HuH-7.5 (cell line): ENCODE measurements at places on chromosomes 3 and 15.

DNA sequence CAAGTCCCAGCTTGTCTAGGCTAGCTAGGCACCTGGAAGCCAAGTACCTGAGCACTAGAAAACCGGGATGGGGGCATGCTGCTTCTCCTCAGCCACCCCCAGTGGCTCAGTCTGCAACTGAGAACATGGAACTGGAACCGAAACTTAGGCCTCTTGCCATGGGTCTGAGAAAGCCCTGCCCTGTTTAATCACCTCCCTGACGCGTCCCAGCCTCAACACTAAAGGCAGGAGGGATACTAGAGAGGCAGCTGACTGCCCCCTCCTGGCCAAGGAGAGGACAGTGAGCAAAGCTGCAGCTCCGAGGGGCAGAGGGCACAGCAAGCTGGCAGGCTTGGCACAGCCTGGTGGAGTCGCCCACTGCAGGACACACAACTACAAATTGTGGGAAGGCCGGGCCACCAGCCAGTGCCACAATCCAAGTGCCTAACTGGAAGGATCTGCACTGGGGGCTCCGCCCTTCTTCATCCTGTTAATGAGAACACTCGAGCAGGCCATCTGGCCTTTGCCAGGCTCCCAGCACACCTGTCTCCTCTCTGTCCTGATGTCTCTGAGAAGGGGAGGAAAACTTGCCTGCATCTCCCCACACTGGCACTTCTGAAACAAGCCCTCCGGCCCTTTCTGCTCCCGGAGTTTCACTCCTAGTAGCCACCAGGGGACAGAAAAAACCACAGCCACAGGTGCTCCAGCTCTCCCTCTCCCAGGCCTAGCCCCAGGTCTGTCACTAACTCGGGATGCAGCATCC lies 53.7 kb downstream of the BDH1 start:
- DNase-seq = peak; percentile 51

- DNase-seq = no peak
These were observed 46.1 kb downstream of the BTD start for GRCh38 chr3:15647611-15648167.

DNA sequence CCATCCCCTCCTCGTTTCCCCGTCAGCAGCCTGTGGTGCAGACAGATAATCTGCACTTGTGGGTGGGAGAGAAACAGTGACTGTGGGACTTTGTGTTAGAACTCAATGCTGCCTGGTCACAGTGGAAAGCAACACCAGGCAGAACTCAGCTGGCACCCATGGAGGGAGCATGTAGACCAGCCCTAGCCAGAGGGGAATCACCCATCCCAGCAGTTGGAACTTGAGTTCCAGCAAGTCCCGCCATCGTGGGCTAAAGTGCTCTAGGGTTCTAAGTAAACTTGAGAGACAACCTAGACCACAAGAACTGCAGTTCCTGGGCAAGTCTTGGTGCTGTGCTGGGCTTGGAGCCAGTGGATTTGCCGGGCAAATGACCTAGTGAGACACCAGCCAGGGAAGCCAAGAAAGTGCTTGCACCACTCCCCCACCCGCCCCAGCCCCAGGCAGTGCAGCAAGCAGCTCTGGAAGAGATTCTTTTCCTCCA lies 24.4 kb downstream of the ISG20 start:
- DNase-seq = no peak

- DNase-seq = no peak
These were observed 440.7 kb upstream of the THBS1 start for GRCh38 chr15:39140060-39140604.

GRCh38 chr15:41558400-41559238 lies at the start of gene TYRO3:
Gene TYRO3, plus strand, starts transcription at chr15:41559212. Its CDS starts 46 bp downstream, at chr15:41559258.
- DNase-seq = peak; percentile 68

- no peak for DNase-seq
These were observed 11.6 kb upstream of the ZXDC start for GRCh38 chr3:126487151-126487771.

DNA sequence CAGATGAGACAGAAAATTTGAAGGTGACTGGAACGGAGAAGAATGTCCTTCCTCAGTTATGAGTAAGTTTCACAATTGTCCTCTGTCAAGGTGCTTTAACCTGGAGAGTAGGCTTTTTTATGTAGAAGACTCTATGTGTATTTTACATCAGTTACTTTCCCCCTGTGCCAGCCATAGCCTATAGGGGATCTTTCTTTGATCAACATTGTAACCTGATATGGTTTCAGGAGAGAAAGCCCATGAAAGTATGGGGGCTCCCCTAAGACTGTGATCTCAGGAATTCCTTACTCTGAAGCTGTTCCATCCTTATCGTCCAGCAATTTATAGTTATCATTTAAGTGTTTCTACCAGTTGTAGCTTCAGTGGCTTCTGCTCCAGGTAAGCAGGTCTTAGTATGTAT lies 1076.3 kb upstream of the EPHA6 start:
- no peak for DNase-seq

DNA sequence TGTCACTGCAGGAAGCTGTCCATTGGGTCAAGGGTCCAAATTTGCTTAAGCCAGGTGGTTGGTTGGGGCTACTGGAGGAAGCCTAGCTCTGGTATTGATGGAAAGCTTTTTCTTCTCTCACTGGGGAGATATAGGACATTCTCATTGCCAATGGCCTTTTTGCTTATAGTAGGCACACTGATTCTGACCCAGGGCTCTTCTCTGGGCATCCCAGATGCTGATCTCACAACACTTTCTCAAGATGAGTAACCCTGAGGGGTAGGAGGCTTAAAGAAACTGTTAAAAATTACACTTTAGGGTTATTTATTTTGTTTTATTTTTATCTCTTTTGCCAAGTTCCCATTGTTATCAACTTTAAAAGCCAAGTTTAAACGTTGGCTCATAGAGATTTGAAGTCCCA lies 337.8 kb downstream of the LRRC3B start:
- DNase-seq = no peak

DNA sequence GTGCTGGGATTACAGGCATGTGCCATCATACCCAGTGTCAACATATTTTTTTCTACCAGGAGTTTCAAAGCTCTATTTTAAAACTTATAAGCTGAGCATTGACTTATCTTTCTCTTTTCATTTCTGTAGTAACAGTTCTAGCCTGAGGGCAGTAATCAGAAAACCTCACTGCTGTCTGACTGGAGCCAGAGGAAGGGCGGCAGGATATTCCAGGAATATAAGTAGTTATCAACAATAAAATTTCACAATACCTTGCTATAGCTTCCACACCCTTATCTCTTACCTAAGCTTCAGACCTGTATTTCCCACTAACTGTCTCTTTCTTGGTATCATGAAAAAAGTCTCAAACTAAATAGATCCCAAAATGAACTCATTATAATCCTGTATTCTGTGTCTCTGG lies 5.1 kb upstream of the NEDD4 start:
- DNase-seq = no peak

DNA sequence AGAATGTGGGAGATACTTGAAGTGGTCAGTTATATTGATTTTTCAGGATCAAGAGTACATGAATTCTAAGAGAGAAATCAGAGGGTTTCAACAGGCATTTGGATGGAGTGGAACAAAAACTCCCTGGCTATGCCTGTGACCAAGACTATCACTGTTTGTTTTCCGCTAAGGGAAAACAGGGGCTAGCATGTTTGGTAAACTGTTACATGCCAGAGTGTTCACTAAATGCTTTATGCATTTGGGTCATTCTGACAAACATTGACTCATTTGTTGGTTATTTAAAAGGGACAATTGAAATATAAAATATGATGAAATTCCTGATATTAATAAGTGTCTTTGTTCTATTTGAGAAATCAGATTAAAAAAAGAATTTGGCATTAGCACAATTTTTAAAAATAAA lies 603.9 kb upstream of the KCNMB2 start:
- no peak for DNase-seq
